ENCODE measurements at places on chromosomes 3 and 15.

DNA sequence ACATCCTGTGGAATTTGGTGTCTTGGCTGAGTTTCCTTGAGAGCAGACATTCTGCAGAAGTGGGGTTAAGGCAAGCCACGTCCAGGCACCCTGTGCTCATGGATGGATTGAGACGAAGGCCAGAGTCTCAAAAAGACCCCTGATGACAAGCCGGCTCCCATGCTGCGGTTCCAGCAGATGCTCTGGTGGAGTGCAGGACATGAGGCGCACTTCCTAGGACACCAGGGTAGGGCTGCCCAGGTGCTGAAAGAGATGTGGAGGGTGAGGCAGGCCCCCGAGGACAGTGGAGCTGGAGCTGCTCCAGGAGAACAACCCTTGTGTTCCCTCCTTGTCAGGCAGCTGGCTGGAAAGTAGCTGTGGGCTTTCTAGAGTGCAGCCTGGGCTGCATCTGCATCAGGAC lies 81.0 kb downstream of the ASB7 start:
- DNase-seq, result no peak

GRCh38 chr3:9944271-9944670 lies 7.9 kb downstream of the PRRT3 start:
- no peak for DNase-seq

- DNase-seq, result no peak
Measured at GRCh38 chr3:15032650-15033049, 32.5 kb downstream of the MRPS25 start.

GRCh38 chr3:8854656-8855055 lies 85.2 kb upstream of the OXTR start:
- no peak for DNase-seq

DNA sequence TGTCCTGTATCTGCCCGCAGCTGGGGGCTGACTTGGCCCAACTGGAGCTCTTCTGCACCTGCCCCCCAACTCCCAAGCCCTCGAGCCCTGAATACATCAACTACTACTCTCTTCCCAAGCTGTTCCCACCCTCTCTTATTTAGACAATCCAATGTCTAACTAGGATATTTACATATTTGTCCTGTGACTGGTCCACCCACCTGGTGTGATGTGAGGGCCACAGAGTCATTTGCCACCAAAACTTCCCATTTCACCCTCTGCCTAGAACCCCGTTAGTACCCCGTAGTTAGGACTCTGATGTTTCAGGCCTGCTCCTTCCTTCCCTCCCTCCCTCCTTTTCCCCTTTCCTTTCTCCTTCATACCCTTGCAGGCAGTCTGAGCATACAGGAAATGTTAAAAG lies 6.4 kb downstream of the CPLX3 start:
- no peak for DNase-seq

GRCh38 chr15:93705753-93706455 lies 525.5 kb upstream of the MCTP2 start:
- DNase-seq, result no peak

- DNase-seq, result no peak
Measured at GRCh38 chr3:157632075-157632474, 128.9 kb upstream of the VEPH1 start.

DNA sequence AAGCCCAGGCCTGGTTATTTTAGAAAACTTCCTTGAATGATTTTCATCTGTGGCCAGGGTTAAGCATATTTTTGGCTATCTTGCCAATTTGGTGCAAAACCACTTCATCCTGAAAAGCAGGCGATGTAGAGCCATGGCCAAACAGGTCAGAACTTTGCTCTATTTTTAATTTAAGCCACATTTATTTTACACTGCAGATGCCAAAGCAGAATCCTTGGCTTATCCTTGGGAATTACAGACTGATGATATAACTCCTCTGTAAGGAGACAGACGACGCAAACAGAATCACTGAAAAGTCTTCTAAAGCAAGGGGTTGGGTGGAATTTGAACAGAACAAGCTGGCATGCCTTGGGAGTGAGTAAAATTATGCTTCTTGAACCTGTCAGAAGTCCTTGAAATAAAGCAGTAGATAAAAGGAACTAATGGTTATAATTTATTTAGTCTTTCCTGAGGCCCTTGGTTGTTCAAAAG lies 121.9 kb downstream of the CHST2 start:
- DNase-seq, result no peak

DNA sequence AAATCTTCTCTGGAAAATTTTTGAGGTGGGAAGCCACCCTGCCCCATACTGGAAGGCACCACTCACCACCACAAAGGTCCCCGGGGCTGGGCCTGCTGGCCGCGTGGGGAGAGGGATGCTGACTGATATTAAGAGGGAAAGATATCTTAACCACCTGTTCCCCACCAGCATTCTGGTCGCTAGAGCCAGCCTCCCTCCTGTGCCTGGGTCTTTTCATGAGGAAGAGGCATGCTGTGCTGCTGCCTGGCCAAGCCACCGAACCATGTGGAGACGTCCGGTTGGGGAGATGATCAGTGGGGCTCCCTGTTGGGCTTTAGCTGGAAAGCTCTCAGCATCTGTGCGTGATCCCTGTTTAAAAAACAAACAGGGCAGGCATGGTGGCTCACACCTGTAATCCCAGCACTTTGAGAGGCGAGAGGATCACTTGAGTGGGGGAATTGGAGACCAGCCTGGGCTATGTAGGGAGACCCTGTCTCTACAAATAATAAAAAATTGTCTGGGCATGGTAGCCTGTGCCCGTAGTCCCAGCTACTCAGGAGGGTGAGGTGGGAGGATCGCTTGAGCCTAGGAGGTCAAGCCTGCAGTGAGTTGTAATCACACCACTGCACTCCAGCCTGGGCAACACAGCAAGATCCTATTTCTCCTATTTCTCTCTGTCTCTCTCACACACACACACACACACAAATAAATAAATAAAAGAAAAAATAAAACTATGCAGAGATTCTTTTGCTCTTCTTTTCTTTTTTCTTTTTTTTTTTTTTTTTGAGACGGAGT lies 1.0 kb downstream of the KLHL18 start:
- DNase-seq, result peak; percentile 67

DNA sequence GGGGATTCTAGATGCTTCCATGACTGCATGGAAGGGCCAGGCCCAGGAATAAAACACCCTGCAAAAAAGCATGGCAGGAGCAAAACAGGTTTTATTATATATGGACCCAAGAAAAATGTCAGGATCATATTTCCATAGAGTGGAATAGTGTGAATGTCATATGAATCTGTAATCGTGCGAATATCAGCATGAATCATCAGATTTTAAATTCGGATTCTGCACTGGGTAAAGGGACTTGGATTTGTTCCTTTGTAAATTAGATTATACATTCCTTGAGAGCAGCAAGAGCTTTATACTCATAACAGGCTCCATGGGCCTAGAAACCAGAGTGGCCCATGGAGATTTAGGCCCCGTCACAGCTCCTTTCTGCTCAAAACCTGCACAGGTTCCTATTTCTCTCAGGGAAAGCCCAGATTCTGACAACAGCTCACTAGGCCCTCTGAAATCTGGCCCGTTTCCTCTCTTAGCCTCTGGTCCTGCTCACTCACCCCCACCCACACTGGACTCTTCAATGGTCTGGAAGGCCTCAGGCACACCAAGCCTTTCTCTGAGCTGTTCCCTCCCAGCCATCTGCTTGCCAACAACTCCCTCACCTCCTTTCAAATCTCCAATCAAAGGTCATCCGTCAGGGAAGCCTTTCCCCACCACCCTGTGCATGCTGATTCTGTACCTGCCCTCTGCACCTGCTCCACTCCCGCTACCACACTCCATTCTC lies 76.0 kb downstream of the FEM1B start:
- no peak for DNase-seq

- no peak for DNase-seq
Measured at GRCh38 chr15:51366920-51367319, 25.5 kb downstream of the GLDN start.

DNA sequence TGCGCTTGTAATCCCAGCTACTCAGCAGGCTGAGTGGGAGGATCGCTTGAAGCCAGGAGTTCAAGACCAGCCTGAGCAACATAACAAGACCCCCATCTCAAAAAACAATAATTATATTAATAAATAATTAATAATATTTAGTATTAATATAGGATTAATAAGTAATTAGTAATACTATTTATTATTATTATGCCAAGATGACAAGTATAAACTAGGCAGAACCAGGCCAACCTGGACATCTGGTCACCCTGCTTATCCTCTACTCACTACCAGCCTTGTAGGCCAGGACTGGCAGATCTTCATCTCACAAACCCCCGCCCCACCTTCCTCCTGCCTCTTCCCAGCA lies 429 bp downstream of the CPN2 start:
- no peak for DNase-seq

DNA sequence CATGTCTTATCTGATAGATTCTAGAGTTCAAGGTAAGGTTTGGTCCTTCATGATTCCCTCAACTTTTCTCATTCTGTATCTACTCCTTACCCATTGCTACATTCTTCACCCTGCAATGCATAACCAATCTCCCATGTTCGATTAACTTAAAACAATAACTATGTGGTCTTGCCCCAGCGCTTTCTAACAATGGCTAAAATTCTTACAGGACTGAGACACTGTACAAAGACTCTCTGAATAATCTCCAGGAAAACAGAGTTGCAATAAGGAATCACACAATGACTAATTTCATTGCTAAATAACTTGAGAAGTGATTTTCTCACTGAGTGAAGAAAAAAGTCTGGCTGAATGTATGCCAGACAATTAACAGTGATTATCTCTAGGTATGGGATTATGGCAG lies 69.6 kb upstream of the FAM174B start:
- DNase-seq, result no peak

- DNase-seq, result no peak
Measured at GRCh38 chr3:26091626-26092025, 301.7 kb downstream of the OXSM start.

- no peak for DNase-seq
Measured at GRCh38 chr3:64229903-64230302, 4.6 kb upstream of the PRICKLE2 start.

- DNase-seq, result no peak
Measured at GRCh38 chr3:161800985-161801559, 304.5 kb downstream of the OTOL1 start.

DNA sequence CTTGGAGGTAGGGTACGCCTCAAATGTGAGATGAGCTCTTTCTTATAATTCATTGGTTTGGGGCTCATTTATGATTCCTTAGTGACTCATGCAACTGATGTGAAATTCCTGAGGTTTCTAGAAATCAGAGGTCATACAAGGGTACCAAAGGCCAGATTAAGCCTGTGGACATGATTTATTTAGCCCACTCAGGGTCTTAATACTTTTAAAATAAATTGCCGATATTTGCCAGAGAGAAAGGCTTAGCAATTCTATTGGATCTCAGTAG lies 289.0 kb downstream of the NEK10 start:
- DNase-seq, result no peak

DNA sequence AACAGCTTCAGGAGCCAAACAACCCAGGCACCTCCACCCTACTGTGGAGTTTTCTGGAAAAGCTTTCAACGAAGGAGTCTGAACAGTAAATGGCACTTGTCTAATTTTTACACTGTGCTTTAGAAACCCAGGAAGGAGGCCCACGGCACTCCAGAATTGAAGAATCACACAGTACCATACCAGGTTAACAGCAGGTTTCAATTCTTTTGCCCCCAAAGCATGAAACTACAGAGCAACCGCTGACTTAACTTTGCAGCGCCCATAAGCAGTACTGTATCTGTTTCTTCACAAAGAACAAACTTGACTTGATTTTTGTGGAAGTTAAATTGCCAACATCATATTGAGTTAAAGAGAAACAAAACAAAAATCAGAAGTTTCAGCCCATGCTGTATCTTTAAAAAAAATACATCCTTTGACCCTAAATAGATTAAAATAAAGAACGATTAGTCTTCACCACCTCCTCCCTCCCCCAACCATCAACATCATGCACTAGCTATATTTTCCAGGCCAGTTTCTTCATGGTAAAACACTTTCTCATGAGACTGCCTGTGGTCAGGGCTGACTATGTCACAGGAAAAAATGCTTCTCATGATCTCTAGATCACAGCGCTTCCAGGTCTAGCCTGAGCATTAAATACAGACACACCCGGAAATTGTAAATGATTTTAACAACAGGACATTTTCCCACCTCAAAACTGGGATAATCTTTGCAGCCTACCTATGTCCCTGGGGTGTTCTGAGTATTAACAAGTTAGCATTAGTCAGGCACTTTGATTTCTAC lies 456.3 kb downstream of the FOXP1 start:
- DNase-seq, result peak; percentile 57

GRCh38 chr15:25177955-25178801 lies 223.4 kb downstream of the SNRPN start:
- no peak for DNase-seq

DNA sequence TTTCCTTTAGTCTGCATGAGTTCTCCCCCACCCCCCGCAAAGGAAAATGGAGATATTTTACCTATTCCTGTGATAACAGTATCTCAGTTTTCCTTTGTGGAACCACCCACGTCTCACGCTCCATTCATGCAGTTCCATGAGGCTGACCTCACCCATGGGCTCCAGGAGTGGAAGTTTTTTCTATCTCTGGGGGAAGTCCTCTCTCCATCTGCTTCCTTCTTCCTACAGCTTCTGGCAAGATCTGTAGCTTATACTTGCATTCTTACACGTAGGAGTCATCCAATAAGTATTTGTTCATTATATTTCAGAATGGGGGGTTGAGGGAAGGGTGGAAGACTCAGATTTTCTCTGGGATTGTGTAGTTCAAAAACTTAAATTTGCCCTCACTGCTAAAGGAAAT lies 5.8 kb upstream of the GLCE start:
- no peak for DNase-seq

- no peak for DNase-seq
Measured at GRCh38 chr15:24940236-24940635, 14.6 kb upstream of the SNRPN start.

DNA sequence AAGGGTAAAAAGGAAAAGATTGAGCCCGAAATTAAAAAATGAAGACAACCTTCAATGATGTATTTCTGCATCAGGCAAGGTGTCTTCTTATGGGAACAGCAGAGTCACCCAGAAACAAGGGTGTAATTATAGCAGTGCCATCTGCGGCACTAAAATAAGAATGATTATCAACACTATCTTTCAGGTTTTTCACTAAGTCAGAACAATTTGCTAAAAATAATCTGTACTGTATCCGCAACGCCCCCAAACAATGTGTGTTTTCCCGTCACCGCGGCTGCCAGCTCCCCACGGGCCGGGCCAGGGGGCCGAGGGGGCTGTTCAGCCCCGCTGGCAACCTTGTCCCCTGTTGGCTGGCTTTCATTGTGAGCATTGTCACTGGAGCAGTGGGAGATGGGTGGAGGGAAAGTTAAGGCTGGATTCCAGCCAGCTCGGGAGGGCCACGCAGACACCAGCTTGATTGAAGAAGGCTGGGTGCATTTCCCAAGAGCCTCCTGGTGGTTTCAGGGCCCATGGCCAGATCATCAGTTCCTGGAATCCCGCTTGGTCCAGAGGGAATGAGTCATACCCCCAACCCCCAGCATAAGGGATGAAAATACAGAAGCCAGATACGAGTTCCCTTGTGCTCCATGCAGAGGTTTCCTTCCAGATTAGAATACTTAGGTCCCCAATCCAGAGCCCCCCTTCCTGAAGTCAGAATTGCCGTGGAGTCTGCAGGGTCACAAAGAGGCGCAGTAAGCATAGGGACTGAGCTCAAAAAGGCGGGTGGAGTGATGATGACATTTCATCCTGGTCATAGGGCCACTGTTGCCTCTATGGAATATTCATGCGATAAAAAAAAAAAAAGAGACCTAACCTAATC lies 90.2 kb upstream of the KLF13 start:
- DNase-seq, result no peak

All from activated CD4-positive, alpha-beta memory T cell treated with anti-CD3 and anti-CD28 coated beads for 36 hours (primary cell).